ENCODE measurements at places on chromosomes 13 and 19. TPM values are rescaled to one million over a fixed set of nuclear protein-coding genes. Genes with fewer than 3 reads are reported as not detected.

GRCh38 chr13:28551498-28551895 is 56.6 kb upstream of the FLT1 start:
- H3K27ac ChIP-seq: no peak overlapping the region
- H3K4me1 ChIP-seq: no peaks in the 10 kb centered on the region
- H3K27me3 ChIP-seq: no peaks in the 10 kb centered on the region
- H3K4me3 ChIP-seq: no peak overlapping the region
- no peak for DNase-seq
- H3K36me3 ChIP-seq: no peaks in the 10 kb centered on the region

MTUS2 gene
- 0.12 TPM for total RNA-seq

DNA sequence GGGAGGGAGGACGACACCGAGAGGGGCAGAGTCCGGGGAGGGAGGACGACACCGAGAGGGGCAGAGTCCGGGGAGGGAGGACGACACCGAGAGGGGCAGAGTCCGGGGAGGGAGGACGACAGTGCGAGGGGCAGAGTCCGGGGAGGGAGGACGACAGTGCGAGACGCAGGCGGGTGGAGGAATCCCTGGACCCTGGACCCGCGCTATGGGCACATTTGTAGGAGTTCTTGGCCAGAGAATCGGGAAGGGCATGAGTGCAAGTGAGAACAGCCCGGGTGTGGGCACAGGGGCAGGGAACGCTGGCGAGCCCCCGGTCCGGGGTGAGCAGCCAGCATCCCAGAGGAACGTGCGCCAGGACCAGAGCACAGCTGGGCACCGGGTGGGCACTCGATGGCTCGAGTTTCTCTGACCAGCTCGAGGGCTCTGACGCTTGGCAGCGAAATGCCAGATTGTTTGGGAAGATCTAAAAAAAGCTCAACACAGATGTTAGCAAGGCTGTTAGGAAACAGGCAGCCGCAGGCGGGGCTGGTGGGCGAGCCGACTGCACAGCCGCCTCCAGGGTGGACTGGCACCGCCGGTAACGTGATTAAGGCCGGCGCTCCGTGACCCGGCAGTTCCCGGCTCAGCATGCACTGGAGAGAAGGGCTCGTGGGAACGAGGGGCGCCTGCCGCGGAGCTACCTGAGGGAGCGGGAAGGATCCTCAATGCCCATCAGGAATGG is 17.9 kb upstream of the C2CD4C start:
- H3K36me3 ChIP-seq: no peaks in the 10 kb centered on the region
- no peak overlapping the region for H3K4me3 ChIP-seq
- no peaks in the 10 kb centered on the region for H3K4me1 ChIP-seq

DNA sequence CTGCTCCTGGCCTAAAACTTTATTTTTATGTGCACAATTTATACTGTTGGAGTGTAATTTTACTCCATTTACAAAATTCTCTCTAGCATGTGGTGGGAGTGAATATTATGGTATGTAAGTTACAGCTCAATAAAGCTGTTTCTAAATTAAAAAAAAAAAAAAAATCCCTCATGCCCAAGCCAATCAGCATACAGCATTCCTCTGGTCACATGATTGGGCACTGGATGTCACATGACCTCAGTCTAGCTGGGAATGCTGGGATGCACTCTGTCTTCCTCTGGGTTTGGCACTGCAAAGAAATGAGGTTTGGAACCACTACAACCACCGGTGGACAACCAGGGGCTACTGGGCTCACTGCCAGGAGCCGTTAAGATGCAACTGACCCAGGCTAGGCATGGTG is 67.6 kb downstream of the ZNF557 start:
- no peak overlapping the region for H3K27ac ChIP-seq
- no peaks in the 10 kb centered on the region for H3K36me3 ChIP-seq
- no peaks in the 10 kb centered on the region for H3K27me3 ChIP-seq
- no peak for DNase-seq
- H3K4me1 ChIP-seq: no peaks in the 10 kb centered on the region
- no peak overlapping the region for H3K4me3 ChIP-seq

DNA sequence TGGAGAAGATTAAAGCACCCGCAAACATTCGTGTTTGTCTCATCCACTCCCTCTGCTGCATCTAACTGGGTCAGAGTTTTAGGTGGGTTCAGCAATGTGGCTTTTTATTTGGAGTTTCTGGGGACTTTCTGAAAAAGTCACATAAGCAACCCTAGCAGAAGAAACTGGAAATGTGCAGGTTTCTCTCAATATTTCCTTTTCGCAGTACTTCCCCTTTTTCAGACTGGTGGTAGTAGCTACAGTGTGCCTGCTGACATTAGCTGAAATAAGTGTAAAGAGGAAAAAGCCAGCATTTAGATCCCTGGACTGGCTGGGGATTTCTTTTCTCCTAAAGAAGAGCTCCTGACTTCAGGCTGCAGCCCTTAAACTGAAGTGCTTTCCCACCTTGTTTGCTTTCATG is 15.9 kb upstream of the OLFM4 start:
- no peak overlapping the region for H3K27ac ChIP-seq
- DNase-seq: no peak
- H3K4me1 ChIP-seq: no peaks in the 10 kb centered on the region
- H3K36me3 ChIP-seq: no peaks in the 10 kb centered on the region
- no peaks in the 10 kb centered on the region for H3K27me3 ChIP-seq
- H3K4me3 ChIP-seq: no peak overlapping the region

NLRP12 gene
- not detected for total RNA-seq

DNA sequence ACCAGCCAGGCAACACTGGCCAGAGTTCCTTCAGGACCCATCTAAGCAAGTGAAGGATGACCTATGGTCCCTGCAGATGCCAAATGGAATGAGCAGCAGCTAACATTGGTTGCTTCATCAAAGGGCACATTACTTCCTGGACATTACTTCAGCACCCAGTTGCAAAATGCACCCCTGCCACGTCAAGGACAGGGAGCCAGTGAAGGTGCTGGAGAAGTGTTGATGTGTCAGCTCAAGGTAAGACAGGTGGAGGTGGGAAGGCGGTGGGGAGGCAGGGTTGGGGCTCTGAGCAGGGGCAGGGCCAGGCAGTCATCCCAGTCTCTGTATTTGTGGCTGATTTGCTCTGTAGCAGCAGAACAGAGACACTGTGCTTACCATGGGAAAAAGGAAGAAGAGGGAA is 14.6 kb downstream of the CSNK1A1L start:
- no peak overlapping the region for H3K27ac ChIP-seq
- no peak overlapping the region for H3K4me3 ChIP-seq
- H3K27me3 ChIP-seq: no peaks in the 10 kb centered on the region
- no peaks in the 10 kb centered on the region for H3K36me3 ChIP-seq
- no peaks in the 10 kb centered on the region for H3K4me1 ChIP-seq

GRCh38 chr13:48682436-48682835 is 28.7 kb downstream of the CYSLTR2 start:
- no peak overlapping the region for H3K4me3 ChIP-seq
- no peaks in the 10 kb centered on the region for H3K4me1 ChIP-seq

DNA sequence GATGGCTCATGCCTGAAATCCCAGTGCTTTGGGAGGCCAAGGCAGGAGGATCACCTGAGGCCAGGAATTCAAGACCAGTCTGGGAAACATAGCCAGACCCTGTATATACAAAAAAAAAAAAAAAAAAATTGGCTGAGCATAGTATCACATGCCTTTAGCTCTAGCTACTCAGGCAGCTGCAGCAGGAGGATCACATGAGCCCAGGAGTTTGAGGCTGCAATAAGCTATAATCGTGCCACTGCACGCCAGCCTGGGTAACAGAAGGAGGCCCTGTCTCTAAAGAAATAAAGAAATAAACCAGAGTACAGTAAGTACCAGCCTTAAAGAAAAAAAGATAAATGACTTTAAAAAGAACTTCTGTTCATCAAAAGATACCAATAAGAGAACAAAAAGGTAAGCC is 52.9 kb downstream of the FAM124A start:
- no peak for DNase-seq
- H3K4me3 ChIP-seq: no peak overlapping the region
- no peaks in the 10 kb centered on the region for H3K4me1 ChIP-seq
- no peaks in the 10 kb centered on the region for H3K36me3 ChIP-seq

NFIC gene
- 49.8 TPM for total RNA-seq

DNA sequence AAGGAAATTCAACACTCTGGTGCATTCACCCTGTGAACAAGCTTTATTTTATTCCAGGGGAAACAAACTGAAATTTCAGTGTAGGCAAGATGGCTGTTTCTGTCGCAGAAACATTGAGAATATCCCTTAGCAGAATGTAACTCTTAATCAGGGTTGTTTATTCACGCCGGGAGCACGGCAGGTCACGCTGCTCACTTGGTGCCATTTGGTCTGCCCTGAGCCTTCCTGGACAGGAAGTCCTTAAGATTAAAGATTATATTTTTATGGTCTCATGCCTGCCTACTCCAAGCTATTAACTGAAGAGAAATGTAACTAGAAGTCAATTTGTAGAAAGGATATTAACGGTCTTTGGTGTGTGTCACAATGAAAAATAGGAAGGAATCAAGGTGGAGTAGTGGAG is 185.3 kb upstream of the ARGLU1 start:
- H3K27me3 ChIP-seq: no peaks in the 10 kb centered on the region
- no peak for DNase-seq
- H3K4me3 ChIP-seq: no peak overlapping the region
- H3K4me1 ChIP-seq: no peaks in the 10 kb centered on the region
- no peak overlapping the region for H3K27ac ChIP-seq
- no peaks in the 10 kb centered on the region for H3K36me3 ChIP-seq

DNA sequence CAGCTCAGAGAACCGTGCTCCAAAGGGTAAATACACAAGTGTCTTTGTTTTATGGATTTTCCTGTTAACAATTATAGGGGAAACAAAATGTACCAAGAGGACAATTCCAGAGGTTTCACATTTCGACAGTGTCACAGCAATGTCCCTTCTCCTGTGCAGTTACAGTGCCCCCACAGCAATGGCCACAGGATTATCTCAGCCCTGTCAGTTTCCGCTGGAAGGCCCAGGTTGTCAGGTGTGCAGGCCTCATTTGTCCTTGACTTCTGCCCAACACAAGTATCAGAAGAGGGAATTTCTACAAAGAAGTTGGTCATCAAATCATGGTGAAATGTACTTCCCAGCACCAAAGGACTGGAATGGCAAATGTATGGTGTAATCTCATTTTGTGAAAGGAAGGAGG is 11.2 kb upstream of the N4BP2L2 start:
- H3K4me3 ChIP-seq: no peak overlapping the region
- H3K27ac ChIP-seq: no peak overlapping the region
- no peak for DNase-seq

- no peaks in the 10 kb centered on the region for H3K4me1 ChIP-seq
- DNase-seq: no peak
- H3K27me3 ChIP-seq: no peaks in the 10 kb centered on the region
- H3K27ac ChIP-seq: no peak overlapping the region
These were observed 1527.5 kb upstream of the SLC10A2 start for GRCh38 chr13:104593693-104594092.

- no peak overlapping the region for H3K4me3 ChIP-seq
- H3K27ac ChIP-seq: no peak overlapping the region
- no peaks in the 10 kb centered on the region for H3K27me3 ChIP-seq
- no peaks in the 10 kb centered on the region for H3K36me3 ChIP-seq
- DNase-seq: no peak
- H3K4me1 ChIP-seq: no peaks in the 10 kb centered on the region
These were observed 19.9 kb upstream of the LGALS13 start for GRCh38 chr19:39582442-39582841.

GRCh38 chr13:33611121-33611805 is 206.7 kb upstream of the RFC3 start:
- peak overlapping the region; percentile 17 for H3K27ac ChIP-seq
- no peaks in the 10 kb centered on the region for H3K27me3 ChIP-seq
- DNase-seq: peak; percentile 78
- peak overlapping the region; percentile 47 for H3K4me3 ChIP-seq
- H3K4me1 ChIP-seq: peaks cover 16% of the 10 kb centered on the region
- no peaks in the 10 kb centered on the region for H3K36me3 ChIP-seq

All from astrocyte (in vitro differentiated cells and primary cell).